ENCODE measurements at places on chromosomes 12 and 14.
A peak's percentile ranks its signal among the peaks of the same experiment; 100 is the strongest.

DNA sequence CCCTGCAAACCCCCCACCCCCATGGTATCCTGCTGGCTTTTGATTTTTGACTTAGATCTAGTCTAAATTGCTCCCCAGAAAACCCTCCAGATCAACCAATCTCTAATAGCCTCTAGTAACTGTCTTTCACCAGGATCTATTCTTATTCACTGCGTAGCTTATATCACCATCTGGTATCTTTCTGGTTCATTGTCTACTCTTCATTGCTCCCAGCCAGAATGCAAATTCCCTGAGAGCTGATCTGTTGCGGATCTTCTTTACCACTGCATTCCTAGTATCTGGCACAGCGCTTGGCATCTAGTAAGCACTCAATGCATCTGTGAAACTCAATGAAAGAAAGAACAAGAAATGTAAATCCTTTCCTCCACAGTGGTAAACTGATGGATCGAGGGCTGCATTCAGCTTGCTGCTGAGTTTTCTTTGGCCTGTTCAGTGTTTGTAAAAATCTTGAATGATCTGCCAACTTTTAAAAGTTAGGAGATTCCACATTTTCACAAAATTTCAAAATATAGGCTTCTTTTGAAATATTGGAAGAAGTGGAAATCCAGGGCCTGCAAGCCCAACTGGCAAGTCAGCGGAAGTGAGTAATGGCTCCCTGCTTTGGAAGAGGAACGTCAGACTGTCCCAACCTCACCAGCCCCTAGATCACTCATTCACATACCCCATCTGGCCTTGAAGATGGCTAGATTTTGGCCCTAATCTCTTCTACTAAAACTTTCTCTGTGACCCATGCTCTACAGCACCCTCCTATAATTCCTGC lies 274.2 kb downstream of the SSPN start:
- DNase-seq: no peak

DNA sequence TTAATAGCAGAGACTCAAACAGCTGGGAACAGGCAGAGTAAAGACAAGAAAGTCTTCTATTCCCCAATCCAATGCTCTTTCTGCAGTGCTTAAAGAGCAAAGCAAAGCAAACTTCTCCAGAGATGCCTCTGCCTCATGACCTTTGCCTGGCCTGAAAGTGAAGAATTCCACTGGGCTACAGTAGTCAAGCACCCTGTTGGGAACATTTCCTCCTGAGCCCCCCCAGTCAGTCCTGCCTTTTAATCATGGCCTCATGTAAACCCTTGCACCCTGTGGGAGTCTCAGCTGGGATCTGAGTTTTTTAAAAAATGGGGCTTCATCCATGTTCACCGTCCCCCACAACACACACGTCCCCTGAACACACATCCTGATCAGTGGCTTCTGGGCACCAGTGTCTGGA lies 62.7 kb upstream of the TSPAN11 start:
- no peak for DNase-seq

- peak; percentile 51 for DNase-seq
Measured at GRCh38 chr12:14416658-14417057, 51.2 kb downstream of the ATF7IP start.

DNA sequence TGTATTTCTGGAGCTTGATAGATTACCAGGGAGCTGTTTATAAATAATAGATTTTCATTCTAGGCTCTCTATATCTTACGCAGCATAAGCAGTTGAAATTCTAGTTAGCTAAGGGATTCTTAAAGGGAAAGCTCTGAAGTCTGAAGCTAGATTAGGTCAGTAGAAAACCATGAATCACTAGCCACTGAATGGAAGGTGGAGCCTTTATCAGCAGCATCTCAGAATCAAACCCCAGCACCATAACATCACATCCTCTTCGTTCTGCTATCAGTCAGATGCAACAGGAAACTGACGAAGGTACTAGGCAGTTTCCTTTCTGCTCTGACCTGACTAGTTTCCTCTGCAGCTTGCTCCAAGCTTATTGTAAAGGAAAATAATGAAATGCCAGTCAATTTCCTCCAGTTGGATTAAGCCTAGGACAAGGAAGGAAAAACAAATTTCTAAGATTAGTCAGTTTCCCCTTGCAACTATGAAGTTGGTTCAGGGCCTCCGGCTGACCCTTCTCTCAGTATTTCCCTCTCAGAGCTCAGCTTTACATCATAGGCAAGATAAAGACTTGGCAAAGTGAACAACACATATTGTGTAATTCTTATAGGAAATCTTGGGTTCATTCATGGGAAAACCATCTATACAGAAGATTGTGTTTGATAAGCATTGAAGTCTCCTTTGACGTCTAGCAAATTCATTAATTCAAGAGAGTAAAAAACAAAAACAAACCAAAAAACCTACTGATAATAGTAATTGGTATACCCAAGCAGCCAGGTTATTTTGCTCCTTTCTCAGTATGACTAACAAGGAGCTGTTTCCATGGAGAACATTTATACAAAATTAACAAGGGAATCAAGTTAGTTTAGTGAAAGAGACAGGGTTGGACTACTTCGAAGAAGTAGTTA lies 43.4 kb upstream of the CFAP54 start:
- DNase-seq: no peak

All from retina (tissue), 1 donor.